ENCODE measurements at places on chromosomes 13 and 19.

DNA sequence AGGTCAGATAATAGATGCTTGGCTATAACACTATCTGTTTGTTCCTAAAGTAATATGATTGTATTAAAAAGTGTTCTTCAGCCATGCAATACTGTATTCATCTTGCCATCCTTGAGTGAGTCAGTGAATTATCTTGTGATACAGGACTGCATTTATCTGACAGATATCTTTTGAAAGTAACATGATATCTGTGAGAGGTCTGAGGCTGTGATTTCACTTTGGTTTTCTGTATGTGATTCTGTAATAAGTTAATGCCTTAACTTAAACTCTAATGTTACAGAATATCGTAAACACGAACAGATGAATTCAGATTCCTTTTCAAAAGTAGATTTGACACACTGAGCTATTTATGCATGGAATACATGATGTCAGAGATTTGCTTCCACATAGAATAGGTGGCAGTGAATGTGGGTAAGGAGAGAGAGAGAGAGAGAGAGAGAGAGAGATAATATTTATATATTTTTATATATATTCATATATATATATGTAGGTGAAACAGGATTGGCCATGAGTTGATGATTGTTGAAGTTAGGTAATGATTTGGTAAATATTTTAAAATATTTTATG is 97.9 kb upstream of the RNF113B start:
- no peak for DNase-seq

- DNase-seq: no peak
These were observed 166.1 kb downstream of the USP12 start for GRCh38 chr13:27005556-27005955.

DNA sequence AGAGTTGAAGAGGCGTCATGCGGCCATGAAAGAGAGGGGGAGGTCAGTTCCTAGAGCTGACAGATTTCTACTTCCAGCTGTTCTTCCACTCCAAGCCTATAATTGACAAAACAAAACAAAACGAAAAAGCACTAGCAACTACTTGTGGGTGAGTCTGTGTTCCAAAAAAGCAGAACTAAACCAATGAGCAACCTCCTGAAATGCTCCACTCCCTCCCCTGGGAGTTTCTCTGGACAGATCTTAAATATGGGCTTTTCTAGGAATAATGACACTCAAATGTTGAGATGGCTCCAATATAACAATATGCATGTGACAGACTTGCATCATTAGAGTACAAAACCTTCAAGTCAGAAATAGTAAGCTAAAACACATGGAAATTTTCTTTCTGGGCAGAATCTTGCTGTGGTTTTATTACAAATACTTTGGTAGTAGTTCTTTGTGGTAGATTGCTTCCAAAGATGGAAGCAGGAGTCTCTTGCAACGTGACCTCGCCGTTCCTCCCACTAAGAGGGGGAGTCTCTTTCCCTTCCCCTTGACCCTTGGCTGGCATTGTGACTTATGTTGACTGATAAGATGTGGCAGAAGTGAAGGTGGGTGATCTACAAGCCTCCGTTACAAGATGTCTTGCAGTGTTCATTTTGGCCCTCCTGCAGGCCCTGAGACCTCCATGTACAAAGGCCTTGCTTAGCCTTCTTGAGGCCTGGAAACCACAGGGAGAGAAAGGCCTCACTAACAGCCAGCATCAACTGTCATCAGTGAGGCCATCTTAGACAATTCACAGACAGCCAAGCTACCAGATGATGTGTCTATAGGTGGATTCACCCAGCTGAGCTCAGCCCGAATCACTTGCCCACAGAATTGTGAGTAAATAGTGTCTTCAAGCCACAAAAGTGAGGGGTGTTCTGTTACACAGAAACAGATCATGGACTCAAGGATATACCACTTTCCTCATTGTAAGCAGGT is 173.1 kb upstream of the RFC3 start:
- DNase-seq: no peak

DNA sequence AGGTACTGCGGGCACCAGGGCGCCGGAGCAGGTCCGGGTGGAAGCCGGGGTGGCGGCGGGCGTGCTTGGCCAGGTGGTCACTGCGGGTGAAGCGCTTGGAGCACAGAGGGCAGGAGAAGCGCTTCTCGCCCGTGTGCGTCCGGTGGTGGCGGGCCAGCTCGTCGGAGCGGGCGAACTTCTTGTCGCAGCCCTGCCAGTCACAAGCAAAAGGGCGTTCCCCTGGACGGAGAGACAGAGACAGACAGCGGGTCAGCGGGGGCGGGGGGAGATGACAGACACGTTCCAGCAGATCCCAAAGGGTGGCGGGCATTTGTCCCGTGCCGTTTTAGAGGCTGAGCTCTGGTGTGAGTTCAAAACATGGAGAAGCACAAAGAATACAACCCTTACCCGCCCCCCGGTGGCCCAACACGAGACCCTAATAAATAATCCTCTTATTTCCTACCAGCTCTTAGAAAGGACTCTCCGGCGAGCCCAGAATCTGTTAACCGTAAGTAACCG is 6.3 kb upstream of the REXO1 start:
- DNase-seq: no peak

DNA sequence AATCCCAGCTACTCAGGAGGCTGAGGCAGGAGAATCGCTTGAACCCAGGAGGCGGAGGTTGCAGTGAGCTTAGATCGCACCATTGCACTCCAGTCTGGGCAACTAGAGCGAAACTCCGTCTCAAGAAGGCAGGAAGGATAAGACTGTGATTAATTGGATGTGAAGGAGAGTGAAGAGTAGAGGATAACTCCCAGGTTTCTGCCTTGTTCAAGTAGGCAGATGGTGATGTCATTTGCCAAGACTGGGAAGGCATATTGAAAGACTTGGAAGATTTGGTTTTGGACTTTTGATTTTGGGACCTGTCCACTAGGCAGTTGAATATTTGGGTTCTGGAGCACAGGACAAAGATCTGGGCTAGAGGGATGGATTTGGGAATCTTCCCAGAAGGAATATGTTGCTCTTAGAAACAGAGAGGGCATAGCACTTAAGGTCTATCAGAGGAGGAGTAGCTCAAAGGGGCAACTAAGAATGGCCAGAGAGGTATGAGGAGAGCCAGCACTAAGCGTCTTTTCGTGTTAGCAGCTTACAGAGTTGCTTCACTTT is 20.0 kb downstream of the GARRE1 start:
- no peak for DNase-seq

GRCh38 chr19:2495651-2496316 is 19.9 kb downstream of the GADD45B start:
- DNase-seq: no peak

- no peak for DNase-seq
These were observed 9.3 kb downstream of the ADGRE5 start for GRCh38 chr19:14390548-14390947.

DNA sequence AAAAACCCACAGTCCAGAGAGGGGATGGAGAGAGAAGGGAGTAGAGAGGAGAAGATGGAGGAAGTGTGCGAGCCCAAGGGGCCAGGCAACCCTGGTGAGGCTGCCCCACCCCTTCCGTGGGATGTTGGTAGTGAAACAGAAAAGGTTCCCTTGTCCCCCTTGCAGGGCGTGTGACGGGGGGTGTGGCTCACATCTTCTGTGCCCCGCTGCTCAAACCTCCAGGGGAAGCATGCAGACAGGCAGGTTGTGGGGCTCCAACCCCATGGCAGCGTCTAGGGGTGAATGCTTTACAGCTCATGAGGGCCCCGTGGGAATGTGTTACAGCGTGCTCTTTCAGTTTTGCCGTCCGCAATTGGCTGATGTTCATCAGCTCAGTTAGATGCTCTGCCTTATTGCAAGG is 14.7 kb upstream of the EVI5L start:
- no peak for DNase-seq

DNA sequence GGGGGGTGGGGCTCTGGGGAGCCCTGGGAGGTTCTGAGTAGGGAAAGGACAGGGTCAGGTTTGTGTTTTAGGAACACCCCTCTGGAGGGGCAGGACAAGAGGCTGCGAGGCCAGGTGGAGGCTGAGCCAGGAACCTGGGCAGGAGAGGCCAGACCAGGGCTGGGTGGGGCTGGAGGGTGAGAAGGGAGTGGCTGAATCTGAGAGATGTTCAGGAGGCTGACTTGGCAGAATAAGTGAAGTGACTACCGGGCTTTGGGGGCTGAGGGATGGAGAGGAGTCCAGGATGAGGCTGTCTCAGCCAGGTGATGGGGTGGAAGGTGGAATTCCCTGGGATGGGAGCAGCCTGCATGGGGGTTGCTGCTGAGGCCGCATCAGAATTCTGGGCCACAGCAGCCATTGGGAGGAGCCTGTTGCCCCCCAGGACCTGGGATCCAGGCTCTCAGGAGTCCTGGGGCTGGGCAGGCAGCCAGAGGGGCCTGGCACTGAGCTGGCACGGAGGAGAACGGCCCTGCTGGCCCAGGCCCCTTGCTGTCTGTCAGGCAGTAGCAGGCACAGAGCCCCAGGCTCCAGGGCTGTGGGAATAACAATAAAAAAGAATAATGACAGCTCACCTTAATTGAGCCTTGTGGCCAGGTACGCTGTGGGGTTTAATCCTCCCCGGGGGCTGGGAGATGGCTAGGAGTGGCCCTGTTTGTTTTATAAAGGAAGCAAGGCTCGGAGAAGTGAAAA is 3.3 kb downstream of the PPP5C start:
- DNase-seq: no peak

DNA sequence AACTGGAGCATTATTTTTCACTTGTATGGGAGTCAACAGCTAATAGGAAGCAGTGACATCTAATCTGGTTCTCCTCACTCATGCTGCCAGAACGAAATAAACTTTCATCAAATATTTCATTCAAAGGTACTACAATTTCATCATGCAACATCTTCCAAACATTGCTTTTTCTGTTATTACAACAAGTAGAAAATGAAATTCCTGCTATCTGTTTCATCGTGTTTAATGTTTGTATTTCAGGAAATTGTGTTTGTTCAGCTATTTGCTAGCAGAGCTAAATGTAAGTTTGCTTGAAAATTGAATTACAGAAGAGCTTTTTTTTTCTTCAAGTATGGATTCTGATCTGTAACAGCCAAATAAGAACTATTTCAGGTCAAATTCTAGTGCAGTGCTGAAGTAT is 90.1 kb downstream of the SLITRK6 start:
- no peak for DNase-seq

DNA sequence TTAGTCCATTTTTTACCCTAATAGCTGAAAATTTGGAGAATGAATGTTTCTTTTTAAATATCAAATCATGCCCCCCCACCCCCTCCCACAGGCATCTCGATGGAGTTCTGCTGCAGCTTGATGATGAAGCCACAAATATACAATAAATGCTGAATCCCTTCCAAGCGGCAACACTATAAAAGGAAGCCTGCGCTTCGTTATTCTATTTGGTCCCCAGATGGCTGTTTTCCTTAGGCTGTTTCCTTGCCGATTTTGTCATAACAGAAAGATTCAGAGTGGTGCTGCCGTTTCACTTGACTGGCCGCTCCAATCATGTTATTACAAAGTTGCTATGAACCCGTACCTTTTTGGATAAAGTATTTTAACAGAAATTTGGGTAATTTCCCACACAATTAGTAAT is 79.5 kb downstream of the MYO16 start:
- DNase-seq: no peak

- DNase-seq: no peak
These were observed 750 bp downstream of the RAB20 start for GRCh38 chr13:110560601-110561343.

DNA sequence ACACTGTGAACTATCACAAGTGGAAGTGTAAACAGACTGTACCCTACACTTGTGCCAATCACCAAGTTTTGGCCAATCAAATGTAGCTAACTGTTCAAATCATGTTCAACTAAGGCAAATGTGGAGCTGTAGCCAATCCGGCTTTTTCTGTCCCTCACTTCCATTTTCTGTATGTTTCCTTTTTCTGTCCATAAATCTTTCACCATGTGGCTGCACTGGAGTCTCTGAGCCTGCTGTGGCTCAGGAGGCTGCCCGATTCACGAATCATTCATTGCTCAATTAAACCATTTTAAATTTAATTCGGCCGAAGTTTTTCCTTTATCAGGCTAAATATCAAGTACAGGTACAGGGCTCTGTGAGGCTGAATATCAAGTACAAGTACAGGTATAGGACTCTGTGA is 216.5 kb downstream of the RFC3 start:
- no peak for DNase-seq

GRCh38 chr19:11261971-11262839 is at the start of gene DOCK6:
TSS of gene DOCK6 (minus strand) at chr19:11262524. CDS start at chr19:11262440, 84 bp downstream.
- DNase-seq: no peak

DNA sequence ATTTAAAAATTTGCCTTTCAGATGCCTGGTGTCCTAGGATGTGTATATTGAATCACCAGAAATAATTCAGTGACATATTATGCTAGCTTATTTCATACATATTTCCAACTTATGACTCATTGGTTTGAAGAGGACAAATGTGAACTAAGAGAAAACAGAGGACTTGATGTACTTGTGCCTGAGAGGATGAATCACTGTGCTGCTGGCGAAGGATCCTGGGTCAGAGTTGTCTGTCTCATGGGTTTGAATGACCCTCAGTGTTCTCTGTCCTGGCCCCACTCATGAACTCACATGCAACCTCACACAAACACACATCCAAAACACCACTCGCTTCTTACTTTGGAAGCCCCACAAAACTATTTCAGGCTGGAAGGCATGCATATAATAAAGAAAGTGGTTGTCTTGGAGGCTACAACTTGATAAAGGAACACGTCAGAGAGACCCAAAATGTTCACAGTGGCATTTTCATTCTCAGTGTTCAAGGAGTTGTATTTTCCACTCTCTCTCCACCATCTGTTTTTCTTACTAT is 129.0 kb upstream of the SPRY2 start:
- DNase-seq: no peak

DNA sequence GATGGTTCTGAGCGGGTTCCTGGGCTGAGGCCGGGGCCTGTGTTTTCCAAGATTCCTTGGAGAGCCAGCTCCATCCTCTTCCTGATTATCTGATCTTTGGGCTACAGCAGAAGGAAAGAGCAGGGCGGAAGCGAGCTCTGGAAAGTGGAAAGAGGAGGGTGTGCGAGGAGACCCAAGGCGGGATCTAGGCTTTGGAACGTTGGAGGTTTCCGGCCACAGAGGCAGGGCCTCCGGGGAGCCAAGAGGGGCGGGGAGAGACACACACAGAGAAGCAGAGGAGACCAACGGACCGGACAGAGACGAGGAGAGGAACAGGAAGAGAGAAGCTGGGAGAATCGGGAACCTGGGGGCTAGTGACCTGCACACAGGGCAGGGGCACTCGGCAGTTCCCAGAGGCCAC is at the start of gene CLEC11A:
Gene CLEC11A (plus strand): TSS at position 296 of the 400 bp plus-strand sequence. CDS start 162 bp downstream, outside the sequence.
- no peak for DNase-seq

DNA sequence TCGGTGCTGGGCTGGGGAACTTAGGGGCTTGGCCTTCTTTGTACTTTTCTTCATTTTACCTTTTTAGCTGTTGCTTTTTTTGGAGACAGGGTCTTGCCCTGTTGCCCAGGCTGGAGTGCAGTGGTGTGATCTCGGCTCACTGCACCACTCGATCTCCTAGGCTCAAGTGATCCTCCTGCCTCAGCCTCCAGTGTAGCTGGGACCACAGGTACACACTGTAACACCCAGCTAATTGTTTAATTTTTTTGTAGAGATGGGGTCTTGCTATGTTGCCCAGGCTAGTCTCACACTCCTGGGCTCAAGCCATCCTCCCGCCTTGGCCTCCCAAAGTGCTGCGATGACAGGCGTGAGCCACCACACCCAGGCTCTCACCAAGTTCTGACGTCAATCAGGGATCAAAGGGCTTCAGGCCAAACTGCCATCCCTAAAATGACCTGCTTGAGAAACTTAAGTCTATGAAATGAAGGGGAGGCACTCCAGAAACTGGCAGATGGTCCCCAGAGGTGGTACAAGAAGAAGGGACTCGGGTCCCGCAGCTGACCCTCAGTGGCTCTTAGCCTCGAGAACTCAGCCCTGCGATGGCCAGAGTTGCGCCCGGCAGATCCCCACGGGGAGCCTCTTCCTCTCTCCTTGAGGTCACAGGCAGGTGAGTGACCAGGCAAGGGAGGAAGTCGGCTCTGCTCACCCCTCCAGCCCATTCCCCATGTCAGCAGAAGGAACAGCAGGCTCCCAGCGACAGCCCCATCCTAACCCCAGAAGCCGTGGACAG is 61.7 kb downstream of the GNG7 start:
- no peak for DNase-seq

Data from NCI-H1105 (cell line).